NCI-H1105 (cell line): ENCODE measurements at places on chromosomes 3 and 15.

DNA sequence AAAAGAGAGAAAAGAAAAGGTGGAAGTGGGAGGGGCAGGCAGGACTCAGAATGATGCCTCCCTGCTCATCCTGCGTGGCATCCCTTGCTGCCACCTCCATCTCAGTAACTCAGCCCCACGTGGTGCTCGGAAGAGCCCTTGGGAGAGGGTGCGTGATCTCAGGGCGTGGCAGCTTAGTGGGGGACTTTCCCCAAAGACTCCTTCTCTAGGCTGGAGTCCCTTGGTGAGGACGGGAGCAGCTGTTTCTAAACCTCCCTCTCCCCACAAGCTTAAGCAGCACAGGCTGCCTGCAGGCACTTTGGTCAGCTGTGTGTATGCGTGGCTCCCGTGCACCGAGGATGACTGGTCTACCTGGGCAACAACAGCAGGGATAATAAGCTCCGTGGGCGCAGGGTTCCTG, 7.4 kb upstream of the ANPEP start:
- no peak for DNase-seq

DNA sequence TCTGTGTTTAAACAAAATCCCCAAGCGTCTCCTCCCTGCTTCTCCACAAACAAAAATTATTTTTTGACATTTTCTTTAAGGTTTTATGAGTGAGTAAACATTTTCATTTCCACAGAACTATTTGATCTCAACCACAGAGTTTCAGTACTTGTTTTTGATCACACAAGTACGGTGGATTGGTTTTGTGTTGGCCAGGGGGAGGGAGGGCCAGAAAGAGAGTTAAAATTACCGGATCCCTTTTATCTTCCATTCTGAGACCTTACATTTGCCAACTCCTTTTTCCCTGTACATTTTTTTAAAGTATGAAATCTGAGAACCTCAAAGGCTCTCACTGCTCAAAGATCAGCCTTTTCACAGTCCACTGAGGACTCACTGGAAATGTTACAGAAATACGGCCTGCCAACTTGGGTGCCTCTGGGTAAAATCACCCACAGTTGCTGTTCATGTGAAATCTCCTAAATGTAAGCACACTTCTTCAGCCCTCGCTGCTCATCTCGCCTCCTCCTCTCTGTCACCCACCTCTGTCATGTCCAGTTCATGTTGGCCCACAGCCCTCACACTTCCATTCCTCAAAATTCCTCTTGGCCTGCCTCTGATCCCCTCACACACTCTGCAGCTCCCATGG, 1.7 kb downstream of the HOMER2 start:
- no peak for DNase-seq

DNA sequence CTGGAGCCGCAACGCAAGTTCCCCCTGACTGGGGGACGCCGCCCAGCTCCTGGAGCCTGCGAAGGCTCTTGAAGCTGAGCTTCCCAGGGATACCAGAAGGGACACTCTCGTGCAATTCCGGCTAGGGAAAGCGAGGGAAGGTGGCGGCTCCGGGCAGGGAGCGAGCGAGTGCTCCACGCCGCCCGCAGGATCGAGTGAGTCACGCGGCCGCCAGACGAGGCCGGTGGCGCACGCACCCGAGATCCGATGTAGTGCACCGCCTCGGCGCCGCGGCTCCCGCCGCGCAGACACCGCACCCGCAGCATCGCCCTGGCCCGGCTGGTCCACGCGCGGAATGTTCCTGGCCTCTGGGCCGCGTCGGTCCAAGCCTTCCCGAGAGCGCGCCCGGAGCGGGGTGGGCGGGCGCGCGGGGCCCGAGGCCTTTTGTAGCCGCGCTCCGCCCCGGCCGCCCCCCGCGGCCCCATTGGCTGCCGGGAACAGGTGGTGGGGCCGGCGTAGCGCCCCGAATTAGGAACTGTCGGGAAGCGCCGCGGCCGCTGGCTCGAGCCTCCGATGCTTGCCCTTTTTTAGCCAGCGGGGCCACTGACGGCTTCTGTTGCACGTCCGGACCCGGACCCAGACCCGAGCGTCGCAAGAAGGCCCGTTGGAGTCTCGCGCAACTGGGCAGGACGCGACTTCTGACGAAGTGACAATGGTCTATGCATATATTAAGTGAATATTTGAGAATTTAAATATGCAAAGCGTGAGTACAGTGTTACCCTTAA, at the start of gene GATM:
GATM (minus strand) TSS at position 396 of the 764 bp plus-strand sequence; CDS start at position 305, 91 bp downstream.
- peak; percentile 12 for DNase-seq

GRCh38 chr3:136612512-136612911, 139.7 kb downstream of the STAG1 start:
- no peak for DNase-seq

- peak; percentile 92 for DNase-seq
These were observed 61.0 kb downstream of the TLE3 start for GRCh38 chr15:70036585-70037291.

- DNase-seq: peak; percentile 10
These were observed 342.7 kb downstream of the PTPRG start for GRCh38 chr3:61903931-61904657.

GRCh38 chr3:118948146-118948545, 86.5 kb downstream of the IGSF11 start:
- DNase-seq: no peak

- no peak for DNase-seq
These were observed 460.3 kb upstream of the WNT5A start for GRCh38 chr3:55947406-55947805.

DNA sequence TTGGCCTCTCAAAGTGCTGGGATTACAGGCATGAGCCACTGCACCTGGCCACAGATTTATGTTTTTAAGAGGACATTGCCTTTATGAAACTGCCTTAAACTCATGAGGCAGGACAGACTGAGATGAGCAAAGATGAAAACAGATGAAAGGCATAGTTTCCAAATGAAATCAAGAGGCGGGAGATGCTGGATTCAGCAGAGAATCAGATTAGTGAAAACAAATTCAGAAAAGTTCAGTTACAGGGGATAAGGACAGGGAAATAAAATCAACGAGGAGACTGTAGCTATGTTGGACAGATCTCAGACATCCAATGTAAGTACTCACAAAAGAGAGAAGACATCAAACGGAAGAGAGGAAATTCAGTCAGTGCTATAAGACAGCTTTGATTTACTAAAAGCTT, 68.1 kb downstream of the ADAMTSL3 start:
- no peak for DNase-seq

DNA sequence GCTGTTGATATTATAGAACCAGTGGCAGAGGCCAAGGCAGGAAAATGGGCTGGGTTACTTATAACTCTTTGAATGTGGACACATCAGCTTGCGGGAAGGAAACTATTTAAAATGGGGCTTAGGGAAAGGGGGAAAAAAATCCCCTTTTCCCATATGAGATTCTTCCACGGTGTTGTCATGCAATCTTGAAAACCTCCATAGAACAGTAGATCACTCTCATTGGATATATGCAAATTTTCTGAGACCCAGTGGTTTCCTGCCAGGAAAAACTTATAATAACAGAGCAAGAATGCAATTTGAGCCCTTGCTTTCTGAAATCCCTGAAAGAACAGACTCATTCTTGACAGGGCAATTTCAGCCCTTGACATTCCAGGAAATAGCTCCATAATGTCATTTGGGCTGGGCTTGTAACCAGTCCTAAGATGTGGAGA, 31.1 kb downstream of the TMEM212 start:
- DNase-seq: no peak

DNA sequence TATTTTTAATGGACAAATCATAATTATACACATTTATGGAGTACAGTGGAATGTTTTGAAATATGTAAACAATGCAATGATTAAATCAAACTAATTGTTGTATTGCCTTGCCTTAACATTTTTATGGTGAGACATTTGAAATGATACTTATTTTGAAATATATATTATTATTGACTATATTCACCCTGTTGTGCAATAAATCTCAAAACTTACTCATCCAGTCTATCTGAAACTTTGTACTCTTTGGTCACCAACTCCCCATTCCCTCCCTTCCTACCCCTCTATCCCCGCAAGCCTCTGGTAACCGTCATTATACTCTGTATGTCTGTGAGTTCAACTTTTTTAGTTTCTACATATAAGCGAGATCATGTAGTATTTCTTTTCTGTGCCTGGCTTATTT, 74.7 kb upstream of the GOLGA6B start:
- no peak for DNase-seq

- no peak for DNase-seq
These were observed at the start of gene ABHD17C for GRCh38 chr15:80695099-80695910. TSS of gene ABHD17C (plus strand) at chr15:80695310. CDS start at chr15:80695430, 120 bp downstream.

- DNase-seq: no peak
These were observed 202.3 kb upstream of the PROK2 start for GRCh38 chr3:71987089-71987735.

DNA sequence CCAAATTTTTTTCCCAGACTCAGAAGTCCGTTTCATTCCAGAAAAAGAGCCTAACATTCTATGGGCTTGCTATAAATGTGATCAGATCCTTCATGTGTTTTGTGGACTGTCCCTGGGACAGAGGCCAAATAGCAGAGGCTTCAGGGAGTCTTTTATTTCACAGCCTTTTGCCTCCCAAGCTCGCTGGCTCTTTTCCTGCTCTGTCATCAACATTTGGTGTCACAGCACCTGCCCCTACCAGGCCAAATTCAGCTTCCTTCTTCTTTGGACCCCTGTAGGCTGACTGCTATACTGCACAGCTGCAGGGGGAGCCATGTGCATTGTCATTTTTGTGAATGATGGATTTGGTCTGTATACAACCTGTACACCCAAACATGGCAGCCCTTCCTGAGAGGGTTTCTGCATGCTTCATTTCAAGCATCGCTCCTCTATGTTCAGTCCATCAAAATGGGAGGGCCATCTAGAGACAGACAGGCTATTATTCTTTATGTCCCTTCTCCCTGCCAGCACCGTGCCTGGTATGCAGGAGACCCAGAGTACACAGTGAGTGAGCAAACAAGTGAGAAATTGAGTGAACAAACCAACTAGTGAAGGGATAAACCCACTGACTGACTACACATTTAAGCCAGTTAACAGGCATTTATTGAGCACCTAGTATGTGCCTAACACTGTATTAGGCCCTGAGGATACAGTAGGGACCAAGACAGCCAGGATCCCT, 17.9 kb upstream of the RPP14 start:
- no peak for DNase-seq

DNA sequence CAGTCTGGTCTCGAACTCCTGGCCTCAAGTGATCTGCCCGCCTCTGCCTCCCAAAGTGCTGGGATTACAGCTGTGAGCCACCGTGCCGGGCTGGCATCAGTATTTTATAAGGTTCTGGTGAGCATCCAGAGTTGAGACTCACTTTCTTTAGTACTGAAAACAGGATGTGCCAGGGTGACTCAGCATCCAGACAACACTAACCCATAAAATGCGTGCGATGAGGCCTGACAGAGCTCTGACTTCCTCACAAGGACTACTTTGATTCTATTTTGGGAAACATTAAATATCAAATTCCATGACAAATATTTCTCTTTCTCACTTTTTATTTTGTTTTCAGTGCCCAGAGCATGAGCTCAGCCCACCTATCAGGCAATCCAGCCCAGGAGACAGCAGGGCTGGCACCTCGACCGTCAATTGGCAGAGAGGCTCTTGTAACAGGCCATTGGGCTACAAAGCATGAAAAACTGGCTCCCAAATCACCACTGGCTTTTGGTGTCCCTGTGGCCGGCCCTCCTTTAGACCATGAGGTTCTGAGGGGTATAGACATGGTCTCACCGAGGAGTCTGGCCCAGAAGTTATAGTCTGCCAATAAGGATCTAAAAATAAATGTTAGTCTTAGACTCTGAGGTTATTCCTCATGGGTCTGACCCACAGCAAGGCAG, 75.0 kb downstream of the FEM1B start:
- no peak for DNase-seq

- peak; percentile 35 for DNase-seq
These were observed 4.1 kb downstream of the CCR9 start for GRCh38 chr3:45890405-45890804.

- no peak for DNase-seq
These were observed 101.7 kb upstream of the TP63 start for GRCh38 chr3:189529468-189529867.

GRCh38 chr3:119279101-119279554, 15.1 kb upstream of the ARHGAP31 start:
- DNase-seq: no peak

DNA sequence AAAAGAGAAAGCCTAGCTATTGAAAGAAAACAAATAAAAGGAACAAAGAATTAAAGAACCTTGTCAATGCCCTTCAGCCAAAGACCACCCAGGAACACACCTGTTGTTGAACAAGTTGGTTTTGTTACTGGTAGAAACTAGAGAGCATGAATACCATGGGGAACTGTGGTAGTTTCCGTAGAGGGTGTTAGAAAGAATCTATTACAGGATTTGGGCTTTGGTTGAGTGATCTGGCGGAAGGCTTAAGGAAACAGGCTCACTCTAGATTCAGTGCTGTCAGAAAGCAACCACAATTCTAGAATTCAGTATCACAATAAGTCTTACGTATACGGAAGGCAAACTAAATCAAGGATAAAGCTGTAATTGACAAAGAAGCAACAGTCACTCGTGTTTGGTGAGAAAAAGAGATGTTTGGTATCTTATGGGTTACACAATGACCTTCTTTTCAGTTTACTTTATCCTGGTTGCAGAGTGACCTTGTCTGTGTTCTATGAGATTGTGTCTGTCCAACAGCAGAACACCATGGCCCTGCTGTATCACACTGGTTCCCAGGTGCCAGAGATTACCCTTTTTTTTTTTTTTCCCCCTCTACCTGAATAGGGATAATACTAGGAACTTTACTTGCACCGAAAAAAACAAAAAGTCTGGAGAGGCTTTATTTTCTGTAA, 265.9 kb downstream of the SHQ1 start:
- no peak for DNase-seq

DNA sequence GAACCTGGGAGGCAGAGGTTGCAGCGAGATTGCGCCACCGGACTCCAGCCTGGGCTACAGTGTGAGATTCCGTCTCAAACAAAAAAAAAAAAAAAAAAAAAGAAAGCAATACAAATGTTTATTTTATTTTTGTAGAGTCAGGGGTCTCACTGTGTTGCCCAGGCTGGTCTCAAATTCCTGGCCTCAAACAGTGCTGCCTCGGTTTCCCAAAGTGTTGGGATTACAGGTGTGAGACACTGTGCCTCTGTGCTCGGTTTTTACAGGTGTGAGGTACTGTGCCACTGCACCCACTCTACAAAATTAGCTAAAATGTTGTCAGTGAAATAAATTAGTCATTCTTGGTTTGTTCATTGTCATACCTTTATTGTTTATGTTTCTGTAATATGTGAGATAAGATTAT, 5.5 kb downstream of the PIAS1 start:
- no peak for DNase-seq

DNA sequence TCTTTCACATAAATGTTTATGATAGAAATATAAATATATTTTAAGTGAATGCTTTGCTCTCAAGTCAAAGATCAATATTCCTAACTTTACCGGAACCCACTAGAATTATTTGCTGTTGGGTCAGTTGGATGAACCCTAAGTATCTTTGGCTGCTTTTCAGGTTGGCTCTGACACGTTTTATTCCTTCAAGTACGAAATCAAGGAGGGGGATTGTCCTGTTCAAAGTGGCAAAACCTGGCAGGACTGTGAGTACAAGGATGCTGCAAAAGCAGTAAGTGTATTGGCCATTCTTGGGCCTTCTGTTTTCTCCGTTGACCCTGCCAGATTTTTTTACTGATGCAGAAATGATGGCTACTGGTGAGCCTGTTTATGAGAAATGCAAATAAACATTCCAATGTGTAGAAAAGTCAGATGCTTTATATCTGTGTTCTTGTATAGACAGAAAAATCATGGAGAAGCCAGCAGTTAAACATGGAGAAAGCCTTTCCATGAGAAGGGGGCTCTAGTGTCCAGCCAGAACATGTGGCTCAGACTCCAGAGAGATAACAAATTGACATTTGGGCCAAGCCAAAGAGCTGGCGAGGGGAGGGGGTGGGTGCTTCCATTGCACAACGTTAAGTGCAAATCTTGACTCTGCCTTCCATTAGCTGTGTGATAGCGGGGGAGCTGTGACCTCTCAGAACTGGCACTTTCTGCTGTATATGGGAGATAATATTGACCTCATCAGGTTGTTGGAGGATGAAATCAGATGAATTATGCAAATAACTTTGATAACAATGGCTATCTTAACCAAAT, 3.0 kb downstream of the KNG1 start:
- no peak for DNase-seq
